LHCN-M2 (cell line): ENCODE measurements at places on chromosomes 1 and 21.

GRCh38 chr1:58340185-58340584, 206.3 kb downstream of the OMA1 start:
- no peak for DNase-seq

DNA sequence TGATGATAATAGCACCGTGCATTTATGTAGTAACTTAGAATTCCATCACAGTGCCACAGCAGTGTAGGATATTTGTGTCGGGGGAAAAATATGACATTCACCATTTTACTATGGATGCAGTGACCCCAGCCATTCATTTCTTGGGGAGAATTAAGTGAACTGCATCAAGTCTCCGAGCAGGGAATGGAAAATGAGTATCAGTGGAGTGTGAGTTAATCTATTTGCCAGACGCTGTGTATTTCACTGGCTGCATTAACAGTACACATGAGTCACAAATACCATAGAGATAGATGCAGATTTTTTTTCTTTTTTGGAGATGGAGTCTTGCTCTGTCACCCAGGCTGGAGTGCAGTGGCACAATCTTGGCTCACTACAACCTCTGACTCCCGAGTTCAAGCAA, 33.8 kb upstream of the SLC45A1 start:
- peak; percentile 31 for DNase-seq

DNA sequence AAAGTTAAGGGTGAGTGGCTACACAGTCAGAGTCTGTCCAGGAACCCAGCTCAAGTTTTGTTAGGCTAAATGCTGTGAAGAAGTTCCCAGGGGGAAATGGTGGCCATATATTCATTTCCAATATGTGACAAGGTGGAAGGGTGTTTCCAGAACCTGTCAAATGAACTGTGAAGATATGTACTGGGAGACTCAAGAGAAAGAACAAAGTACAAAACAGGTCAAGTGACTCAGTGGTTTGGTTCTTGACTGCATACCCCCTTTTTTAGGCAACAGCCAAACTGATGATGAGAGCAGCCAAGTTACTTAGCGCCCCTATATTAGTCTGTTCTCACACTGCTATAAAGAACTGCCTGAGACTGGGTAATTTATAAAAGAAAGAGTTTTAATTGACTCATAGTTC, 18.6 kb upstream of the FBXO28 start:
- no peak for DNase-seq

- no peak for DNase-seq
These were observed 32.9 kb upstream of the AGPAT3 start for GRCh38 chr21:43832158-43832550.

DNA sequence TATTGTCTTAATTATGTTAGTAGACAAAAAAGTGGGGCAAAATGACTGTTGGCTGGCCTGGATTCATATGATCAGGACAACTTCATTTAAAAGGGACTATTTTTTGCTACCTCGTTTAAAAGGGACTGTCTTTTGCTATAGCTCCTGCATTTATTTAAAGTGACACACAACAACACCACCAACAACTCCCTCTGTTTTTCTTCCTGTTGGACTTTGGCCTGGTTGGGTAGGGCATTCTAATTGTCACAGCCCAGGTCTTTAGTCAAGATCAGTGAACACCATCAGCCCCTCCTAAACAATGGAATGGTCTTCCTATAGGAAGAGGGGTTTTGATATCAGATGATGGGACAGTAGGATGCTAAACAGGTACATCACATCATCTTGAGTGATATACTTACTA, 241.8 kb downstream of the GPR52 start:
- DNase-seq: no peak
